ENCODE measurements at places on chromosomes 7 and 10.

DNA sequence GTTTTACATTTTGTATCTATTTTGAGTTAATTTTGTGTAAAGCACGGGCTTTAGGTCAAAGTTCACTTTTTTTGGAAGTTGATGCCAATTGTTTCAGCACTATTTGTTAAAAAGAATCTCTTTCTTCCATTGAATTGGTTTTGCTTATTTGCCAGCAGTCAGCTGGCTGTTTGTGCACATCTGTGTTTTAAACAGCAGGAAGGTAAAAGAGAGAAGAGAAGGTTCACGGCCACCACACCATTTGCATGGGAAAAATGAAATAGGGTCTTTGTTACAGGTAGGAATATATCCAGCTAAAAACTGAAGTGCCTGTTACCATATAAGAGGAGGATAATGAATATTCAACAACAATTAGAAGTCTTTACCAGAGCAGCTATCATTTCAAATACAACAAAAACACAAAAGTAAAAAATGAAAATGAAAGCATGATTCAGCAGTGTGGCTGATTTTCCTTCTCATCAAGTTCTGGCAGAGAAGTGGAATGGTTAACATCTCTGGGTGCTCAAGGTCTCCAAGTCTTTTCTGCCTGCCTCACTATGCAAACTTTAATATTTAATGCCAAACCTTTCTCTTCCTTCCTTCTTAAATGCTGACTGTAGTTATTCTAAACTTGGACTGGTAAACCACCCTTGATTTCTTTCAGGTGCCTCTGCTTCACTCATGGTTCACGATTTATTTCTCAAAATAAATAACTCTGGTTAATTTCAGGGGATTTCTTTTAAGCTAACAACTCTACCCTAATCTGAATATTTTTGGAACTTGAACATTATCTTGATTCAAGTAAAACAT is 841.5 kb downstream of the GRM8 start:
- DNase-seq = no peak

DNA sequence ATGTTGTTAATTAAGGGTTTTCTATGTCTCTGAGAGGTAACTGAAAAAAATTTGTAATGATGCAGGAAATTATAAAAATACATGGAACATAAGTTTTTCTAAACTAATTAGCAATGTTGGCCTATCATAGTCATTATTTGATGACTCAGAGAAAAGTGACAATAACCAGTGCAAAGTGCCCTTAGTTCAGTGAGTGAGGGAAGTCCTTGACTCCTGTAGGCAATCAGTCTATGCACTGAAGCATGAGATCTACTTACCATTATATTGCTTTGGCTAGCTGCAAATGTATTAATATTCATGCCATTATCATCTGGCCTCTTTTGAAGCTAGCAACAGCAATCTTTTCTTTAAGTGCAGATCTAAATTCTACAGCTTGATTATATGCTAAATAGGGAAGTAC is 40.6 kb downstream of the CCDC172 start:
- DNase-seq = no peak

GRCh38 chr7:140404565-140405065 is 757 bp downstream of the RAB19 start:
- no peak for DNase-seq

DNA sequence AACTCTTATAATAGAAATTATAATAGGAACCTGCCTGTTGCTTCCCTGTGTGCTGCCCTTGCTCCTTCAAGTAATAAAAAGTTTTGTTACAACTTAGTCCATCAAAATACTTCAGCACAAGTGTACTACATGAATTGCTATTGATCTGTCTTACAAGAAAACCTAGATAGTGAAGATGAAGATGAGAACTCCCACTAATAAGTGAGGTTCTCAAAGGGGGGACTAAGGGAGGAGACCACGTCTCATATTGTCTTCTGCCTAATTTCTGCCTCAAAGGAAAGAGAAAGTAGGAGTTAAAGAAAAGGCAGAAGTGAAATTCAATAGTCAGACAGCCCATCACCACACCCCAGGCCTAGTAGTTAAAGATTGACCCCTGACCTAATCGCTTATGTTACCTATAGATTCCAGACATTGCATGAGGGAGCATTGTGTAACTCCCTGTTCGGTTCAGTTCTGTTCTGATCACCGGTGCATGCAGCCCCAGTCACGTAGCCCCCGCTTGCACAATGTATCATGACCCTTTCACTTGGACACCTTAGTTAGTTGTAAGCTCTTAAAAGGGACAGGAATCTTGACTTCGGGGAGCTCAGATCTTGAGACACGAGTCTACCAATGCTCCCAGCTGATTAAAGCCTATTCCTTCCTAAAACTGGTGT is 18.2 kb upstream of the CHST3 start:
- no peak for DNase-seq

- no peak for DNase-seq
These were observed 29.6 kb downstream of the DMBT1 start for GRCh38 chr10:122590153-122590552.

Data from activated naive CD4-positive, alpha-beta T cell treated with anti-CD3 and anti-CD28 coated beads, Interleukin-2, amount 50 U/mL, for 16 hours (primary cell).